ENCODE measurements at places on chromosomes 6 and 20. TPM values are rescaled to one million over a fixed set of nuclear protein-coding genes. Genes with fewer than 3 reads are reported as not detected.
A peak's percentile ranks its signal among the peaks of the same experiment; 100 is the strongest.

DNA sequence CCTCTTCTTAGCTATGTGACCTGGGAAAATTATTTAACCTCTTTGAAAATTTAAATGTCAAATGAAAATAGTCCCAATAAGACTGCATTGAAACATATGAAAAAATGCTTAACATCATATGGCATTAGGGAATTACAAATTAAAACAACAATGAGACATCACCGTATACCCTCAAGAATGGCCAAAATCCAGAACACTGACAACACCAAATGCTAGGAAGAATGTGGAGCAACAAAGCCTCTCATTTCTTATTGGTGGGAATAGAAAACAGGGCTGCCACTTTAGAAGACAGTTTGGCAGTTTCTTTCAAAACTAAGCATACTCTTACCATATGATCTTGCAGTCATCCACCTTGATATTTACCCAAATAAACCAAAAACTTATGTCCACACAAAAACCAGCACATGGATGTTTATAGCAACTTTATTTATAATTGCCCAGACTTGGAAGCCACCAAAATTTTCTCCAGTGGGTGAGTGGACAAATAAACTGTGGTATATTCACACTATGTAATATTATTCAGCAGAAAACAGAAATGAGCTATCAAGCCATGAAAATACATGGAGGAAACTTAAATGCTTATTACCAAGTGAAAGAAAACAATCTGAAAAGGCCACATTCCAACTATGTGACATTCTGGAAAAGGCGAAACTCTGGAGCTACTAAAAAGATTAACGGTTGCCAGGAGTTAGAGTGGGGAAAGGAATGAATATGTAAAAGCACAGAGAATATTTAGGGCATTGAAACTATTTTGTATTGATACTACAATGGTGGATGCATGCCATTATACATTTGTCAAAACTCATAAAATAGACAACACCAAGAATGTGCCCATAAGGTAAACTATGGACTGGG lies 459.9 kb downstream of the GRIK2 start:
- H3K4me3 ChIP-seq = no peak overlapping the region

- H3K4me1 ChIP-seq = peaks cover 24% of the 10 kb centered on the region
- peaks cover under 1% of the 10 kb centered on the region for H3K27me3 ChIP-seq
- DNase-seq = peak; percentile 70
These were observed 34.5 kb downstream of the SLX4IP start for GRCh38 chr20:10469599-10469998.

- peak; percentile 23 for DNase-seq
- peak overlapping the region; percentile 97 for H3K27ac ChIP-seq
- H3K4me3 ChIP-seq = no peak overlapping the region
- H3K27me3 ChIP-seq = peaks cover 6% of the 10 kb centered on the region
- no peaks in the 10 kb centered on the region for H3K36me3 ChIP-seq
These were observed 59.7 kb upstream of the SNX9 start for GRCh38 chr6:157763129-157763903.

GRCh38 chr6:91816335-91816734 lies 1229.5 kb upstream of the MAP3K7 start:
- H3K4me3 ChIP-seq = no peak overlapping the region
- no peaks in the 10 kb centered on the region for H3K4me1 ChIP-seq
- H3K36me3 ChIP-seq = peaks cover 4% of the 10 kb centered on the region

HTR1E gene
- total RNA-seq = not detected

- peaks cover 2% of the 10 kb centered on the region for H3K27me3 ChIP-seq
- peak overlapping the region; percentile 93 for H3K27ac ChIP-seq
- peaks cover 4% of the 10 kb centered on the region for H3K36me3 ChIP-seq
- DNase-seq = no peak
These were observed 982 bp downstream of the MMUT start for GRCh38 chr6:49462071-49462470.

GRCh38 chr6:111114482-111114881 lies 27.2 kb downstream of the SLC16A10 start:
- peaks cover 4% of the 10 kb centered on the region for H3K27me3 ChIP-seq
- no peaks in the 10 kb centered on the region for H3K36me3 ChIP-seq
- no peak overlapping the region for H3K27ac ChIP-seq

GRCh38 chr6:106886922-106887797 lies 87.4 kb downstream of the CD24 start:
- peaks cover 9% of the 10 kb centered on the region for H3K4me1 ChIP-seq
- no peak overlapping the region for H3K4me3 ChIP-seq
- DNase-seq = no peak
- peaks cover 4% of the 10 kb centered on the region for H3K27me3 ChIP-seq
- H3K36me3 ChIP-seq = no peaks in the 10 kb centered on the region

GPR6 gene
- not detected for total RNA-seq

PRSS16 gene
- not detected for total RNA-seq

DNA sequence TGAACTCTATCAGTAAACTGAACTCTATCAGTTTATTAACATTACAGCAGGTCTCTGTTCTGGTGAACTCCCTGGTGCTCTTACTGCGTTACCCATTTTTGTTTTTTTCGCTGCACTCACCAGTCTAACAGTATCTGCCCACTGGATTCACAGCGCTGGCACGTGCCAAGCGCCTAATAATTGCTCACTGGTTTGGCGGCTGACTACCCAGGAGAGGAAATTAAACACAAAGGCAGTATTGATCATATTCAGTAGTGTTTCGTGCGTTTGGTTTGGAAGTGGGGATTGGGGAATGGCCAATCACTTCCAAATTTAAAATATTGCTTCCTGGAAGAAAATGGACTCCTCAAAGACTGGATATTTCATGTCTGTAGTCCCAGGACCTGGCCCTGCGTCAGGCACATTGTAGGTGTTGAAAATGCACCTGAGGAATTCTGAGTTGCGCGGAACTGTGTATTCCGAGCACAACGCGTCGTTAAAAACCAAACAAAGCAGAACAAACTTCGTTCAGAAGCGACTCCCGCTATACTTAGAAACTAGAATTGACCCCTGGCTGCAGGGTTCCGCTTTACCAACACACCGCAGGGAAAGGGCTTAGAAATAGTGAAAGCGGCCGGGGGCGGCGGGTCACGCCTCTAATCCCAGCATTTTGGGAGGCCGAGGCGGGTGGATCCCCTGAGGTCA lies 1.1 kb upstream of the RPS12 start:
- no peak for DNase-seq
- H3K4me1 ChIP-seq = peaks cover 45% of the 10 kb centered on the region
- H3K27ac ChIP-seq = peak overlapping the region; percentile 95
- H3K36me3 ChIP-seq = peaks cover 40% of the 10 kb centered on the region
- peak overlapping the region; percentile 93 for H3K4me3 ChIP-seq
- H3K27me3 ChIP-seq = peaks cover 24% of the 10 kb centered on the region

- peak; percentile 66 for DNase-seq
- H3K27ac ChIP-seq = peak overlapping the region; percentile 36
- H3K4me3 ChIP-seq = no peak overlapping the region
- no peaks in the 10 kb centered on the region for H3K27me3 ChIP-seq
- H3K36me3 ChIP-seq = no peaks in the 10 kb centered on the region
These were observed 86.4 kb downstream of the ADGRG6 start for GRCh38 chr6:142387997-142388815.

- H3K27ac ChIP-seq = peak overlapping the region; percentile 99
- peaks cover 5% of the 10 kb centered on the region for H3K36me3 ChIP-seq
- DNase-seq = peak; percentile 94
- H3K4me1 ChIP-seq = peaks cover 81% of the 10 kb centered on the region
- H3K4me3 ChIP-seq = peak overlapping the region; percentile 86
These were observed 24.9 kb upstream of the IER3 start for GRCh38 chr6:30769088-30769852.

PKHD1 gene
- total RNA-seq = not detected

SLC23A2 gene
- total RNA-seq = 12.5 TPM

CLPSL2 gene
- not detected for total RNA-seq

DNA sequence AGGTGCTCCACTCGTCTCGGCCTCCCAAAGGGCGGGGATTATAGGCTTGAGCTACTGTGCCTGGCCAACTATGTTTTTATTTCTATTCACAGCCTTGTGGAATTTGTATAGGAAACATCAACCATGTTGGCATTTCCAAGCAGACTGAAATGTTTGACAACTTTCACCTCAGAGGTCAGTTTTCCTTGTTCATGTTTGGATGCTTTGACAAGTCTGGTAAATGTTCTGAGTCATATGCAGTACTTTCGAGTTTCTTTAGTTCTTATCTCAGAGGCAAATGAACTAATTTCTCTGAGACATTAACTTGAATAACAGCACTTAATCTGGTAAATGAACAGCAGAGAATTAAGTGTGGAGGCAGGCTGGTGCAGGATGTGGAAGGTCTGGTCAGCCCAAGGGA lies 373.4 kb upstream of the SYNCRIP start:
- H3K4me3 ChIP-seq = no peak overlapping the region
- H3K27me3 ChIP-seq = no peaks in the 10 kb centered on the region
- H3K27ac ChIP-seq = no peak overlapping the region
- no peaks in the 10 kb centered on the region for H3K4me1 ChIP-seq

- DNase-seq = no peak
- no peak overlapping the region for H3K27ac ChIP-seq
- no peak overlapping the region for H3K4me3 ChIP-seq
- no peaks in the 10 kb centered on the region for H3K36me3 ChIP-seq
- H3K27me3 ChIP-seq = peaks cover 6% of the 10 kb centered on the region
- H3K4me1 ChIP-seq = no peaks in the 10 kb centered on the region
These were observed 47.6 kb downstream of the BACH2 start for GRCh38 chr6:90249034-90249433.

DNA sequence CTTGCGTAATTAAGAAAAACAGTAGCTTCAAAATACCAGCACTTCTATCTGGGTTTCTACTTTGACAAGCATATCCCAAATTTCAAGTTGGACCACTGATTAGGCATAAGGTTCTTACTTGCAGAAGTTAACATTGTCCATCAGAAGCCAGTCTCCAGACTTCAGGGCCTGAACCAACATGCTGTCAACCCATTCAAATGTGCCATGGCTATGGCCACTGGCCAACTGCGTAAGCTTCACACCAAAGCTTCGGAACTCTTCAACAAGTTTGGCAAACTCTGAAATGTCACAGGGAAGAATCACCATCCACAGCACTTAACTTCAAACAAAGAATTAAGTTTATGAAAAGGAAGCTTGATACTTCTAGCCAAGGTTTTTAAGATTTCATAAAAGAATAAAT lies 78.0 kb upstream of the LYRM2 start:
- H3K4me1 ChIP-seq = no peaks in the 10 kb centered on the region
- no peak for DNase-seq
- no peak overlapping the region for H3K4me3 ChIP-seq
- peaks cover 26% of the 10 kb centered on the region for H3K36me3 ChIP-seq
- H3K27me3 ChIP-seq = no peaks in the 10 kb centered on the region

MAS1 gene
- not detected for total RNA-seq

SEL1L2 gene
- total RNA-seq = not detected

EDN3 gene
- not detected for total RNA-seq

ECHDC1 gene
- 60.9 TPM for total RNA-seq

CASP8AP2 gene
- total RNA-seq = 8.6 TPM

ADIG gene
- total RNA-seq = not detected

LCA5 gene
- 2.4 TPM for total RNA-seq

GRCh38 chr6:20235041-20235440 lies 22.8 kb upstream of the MBOAT1 start:
- H3K27ac ChIP-seq = no peak overlapping the region
- no peaks in the 10 kb centered on the region for H3K36me3 ChIP-seq
- DNase-seq = no peak
- H3K4me3 ChIP-seq = no peak overlapping the region
- H3K4me1 ChIP-seq = no peaks in the 10 kb centered on the region

CEP162 gene
- total RNA-seq = 2.9 TPM

SLC22A23 gene
- total RNA-seq = 0.21 TPM

DNA sequence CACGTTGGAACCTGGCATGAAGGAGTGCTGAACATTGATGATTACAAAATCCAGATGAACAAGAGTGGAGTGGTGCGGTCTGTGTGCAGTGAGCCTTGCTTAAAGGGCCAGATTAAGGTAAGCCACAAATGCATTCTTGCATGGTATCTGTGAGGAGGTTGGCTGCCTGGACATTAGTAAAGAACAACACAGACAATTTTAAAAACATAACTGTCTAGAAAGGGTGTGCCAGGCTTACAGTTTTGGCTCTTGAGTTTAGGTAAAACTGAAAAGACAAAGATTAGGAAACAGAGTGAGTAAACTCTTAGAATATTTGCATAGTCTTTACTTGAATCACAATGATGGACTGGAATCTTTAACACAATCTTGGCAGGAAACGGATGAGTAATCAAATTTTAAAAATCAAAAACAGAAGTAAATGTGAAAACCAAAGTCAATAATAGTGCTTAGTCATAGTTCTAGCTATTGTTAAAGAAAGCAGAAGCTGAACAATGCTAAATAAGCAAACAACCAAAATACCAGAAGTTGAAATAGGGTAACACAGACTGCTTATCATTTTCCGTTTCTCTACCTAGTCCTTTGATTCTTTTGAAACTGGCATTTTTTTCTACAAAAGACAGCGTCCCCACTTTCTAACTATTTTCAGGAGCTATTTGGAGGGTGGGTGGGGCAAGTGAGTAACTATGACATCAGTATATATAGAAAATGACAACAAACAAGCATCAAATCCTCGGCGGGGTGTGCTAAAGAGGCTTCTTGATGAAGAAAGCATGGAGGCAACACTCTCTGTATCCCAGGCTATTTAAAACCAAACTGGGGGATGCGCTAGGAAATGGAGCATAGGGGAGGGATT lies 185.8 kb upstream of the RAB32 start:
- peaks cover 30% of the 10 kb centered on the region for H3K4me1 ChIP-seq
- peak overlapping the region; percentile 75 for H3K4me3 ChIP-seq
- peak overlapping the region; percentile 91 for H3K27ac ChIP-seq
- H3K27me3 ChIP-seq = peaks cover 6% of the 10 kb centered on the region

- no peak for DNase-seq
- no peak overlapping the region for H3K27ac ChIP-seq
- no peaks in the 10 kb centered on the region for H3K4me1 ChIP-seq
- peaks cover 24% of the 10 kb centered on the region for H3K27me3 ChIP-seq
These were observed 9.3 kb upstream of the TRAF3IP2 start for GRCh38 chr6:111614833-111615582.

GRCh38 chr6:159728531-159728964 lies 1.2 kb downstream of the WTAP start:
- peaks cover 32% of the 10 kb centered on the region for H3K4me1 ChIP-seq
- peaks cover 35% of the 10 kb centered on the region for H3K36me3 ChIP-seq
- peak overlapping the region; percentile 89 for H3K27ac ChIP-seq
- no peak for DNase-seq
- H3K4me3 ChIP-seq = peak overlapping the region; percentile 95

DNA sequence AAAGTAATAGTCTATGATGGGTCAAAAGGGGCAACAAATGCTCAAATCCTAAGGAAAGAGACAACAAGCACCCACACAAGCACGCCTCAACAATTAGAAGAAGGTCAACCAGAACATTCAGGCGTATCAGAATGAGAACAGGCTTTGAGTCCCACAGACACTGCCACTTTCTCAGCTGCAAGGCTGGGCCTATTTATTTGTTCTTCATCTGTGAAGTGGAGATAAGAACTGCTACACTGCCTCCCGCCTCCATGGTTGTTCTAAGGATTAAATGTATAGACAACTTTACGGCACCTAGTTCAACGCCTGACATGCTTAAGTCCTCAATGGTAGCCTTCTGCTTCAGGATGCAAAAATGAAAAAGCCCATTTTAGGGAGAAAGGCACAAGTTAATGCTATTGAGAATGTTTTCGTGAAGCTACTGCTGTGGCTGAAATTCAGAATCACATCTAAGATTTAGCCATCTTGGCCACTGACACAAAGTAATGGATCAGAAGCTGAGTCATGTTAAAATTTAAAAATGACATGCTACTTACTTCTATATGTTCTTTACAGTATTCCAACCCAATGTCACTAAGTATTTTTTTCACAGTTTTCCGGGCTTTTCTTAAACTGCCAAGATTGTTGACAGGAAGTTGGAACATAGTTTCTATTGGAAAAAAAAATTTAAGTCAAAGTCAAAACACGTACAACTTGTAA lies 27.7 kb downstream of the ADNP start:
- H3K4me1 ChIP-seq = peaks cover 17% of the 10 kb centered on the region
- H3K36me3 ChIP-seq = peaks cover 35% of the 10 kb centered on the region
- DNase-seq = no peak
- H3K4me3 ChIP-seq = no peak overlapping the region

GMNN gene
- total RNA-seq = 27.5 TPM

LY6G6D gene
- not detected for total RNA-seq
